Stimulated activated memory B cell treated with anti-CD40 and anti-IgM and Interleukin-4, amounts not matched to agents 10 μg/mL and 1 μg/mL and 100 μg/mL, for 72 hours (primary cell): ENCODE measurements at places on chromosomes 7 and 10.

DNA sequence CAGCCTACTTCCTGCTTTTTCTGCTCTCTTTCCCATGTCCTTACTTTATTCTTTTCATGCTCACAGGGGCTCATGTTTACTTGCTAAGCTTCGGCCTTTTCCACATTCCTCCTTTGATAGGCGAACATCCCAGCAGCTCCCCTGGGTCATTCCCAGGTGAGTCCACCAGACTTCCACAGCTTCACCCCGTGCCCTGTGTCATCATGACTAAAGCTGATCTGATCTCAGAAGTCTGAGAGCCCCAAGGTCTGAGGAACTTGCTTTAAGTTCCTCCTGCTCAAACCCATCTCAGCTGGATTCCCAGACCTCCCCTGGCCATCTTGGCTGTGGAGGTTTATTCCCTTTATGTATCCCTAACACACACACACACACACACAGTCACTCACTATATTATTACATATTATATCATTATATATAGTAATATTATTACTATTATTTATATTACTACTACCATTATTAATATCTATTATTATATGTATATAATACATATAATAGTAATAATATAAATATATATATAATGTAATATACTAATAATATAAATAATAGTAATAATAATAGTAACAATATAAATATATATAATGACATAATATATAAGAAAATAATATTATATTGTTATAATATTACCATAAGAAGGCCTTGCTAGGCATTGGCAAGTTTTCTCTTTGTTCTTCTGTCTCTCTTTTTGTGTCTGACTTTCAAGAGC is 295.9 kb downstream of the PTEN start:
- no peak for ATAC-seq

GRCh38 chr10:131814567-131815265 is 86.1 kb upstream of the PPP2R2D start:
- ATAC-seq: no peak

- ATAC-seq: no peak
Measured at GRCh38 chr10:76303682-76304316, 872.4 kb downstream of the LRMDA start.

- no peak for ATAC-seq
Measured at GRCh38 chr10:2925631-2926030, 141.7 kb upstream of the PFKP start.

GRCh38 chr10:31816318-31816717 is 112.3 kb downstream of the ARHGAP12 start:
- no peak for ATAC-seq

- ATAC-seq: no peak
Measured at GRCh38 chr7:4730276-4730675, 45.1 kb upstream of the AP5Z1 start.

GRCh38 chr7:8773518-8773917 is 340.1 kb downstream of the NXPH1 start:
- no peak for ATAC-seq

GRCh38 chr7:155581954-155582353 is 35.6 kb upstream of the CNPY1 start:
- no peak for ATAC-seq

DNA sequence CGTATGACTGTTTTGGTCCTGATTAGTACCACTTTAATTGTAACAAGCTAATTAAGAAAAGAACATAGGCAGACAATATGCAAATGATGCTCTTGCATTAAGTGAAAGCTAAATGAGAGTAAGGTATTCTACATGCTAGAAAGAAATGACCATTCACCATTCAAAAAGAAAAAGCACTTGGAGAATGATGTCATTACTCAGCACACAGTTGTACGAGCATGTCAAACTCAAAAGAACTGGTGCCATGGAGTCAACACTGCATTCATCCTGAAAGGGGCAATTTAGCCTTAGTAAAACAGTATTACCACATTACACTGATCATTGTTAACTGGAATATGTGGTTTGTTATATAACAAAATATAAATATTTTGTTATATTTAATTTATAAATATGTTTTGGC is 136.2 kb upstream of the CTTNBP2 start:
- ATAC-seq: no peak

- no peak for ATAC-seq
Measured at GRCh38 chr10:131781076-131781475, 119.7 kb upstream of the PPP2R2D start.

DNA sequence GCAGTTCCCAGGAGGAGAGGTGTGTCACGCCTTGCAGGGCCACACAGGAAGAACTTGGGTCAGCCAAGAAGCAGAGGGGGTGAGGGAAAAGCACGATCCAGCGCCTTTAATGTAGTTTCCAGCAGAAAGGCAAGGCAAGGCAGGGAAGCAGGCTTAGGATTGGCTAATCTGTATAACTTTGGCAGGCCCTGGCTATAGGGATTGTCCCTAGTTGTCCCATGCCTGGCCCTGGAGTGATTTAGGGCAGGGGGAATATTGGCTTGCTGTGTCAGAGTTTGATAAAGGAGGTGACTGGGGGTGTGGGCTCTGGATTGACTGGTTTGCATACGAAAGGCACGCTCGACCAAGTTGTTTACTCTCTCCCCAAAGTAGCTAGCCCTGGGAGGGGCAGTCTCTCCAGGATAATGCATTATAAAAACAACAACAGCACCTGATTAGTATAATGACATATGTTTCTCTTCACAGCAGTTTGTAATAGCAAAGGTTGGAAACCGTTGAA is 44.5 kb downstream of the RBM28 start:
- ATAC-seq: no peak

DNA sequence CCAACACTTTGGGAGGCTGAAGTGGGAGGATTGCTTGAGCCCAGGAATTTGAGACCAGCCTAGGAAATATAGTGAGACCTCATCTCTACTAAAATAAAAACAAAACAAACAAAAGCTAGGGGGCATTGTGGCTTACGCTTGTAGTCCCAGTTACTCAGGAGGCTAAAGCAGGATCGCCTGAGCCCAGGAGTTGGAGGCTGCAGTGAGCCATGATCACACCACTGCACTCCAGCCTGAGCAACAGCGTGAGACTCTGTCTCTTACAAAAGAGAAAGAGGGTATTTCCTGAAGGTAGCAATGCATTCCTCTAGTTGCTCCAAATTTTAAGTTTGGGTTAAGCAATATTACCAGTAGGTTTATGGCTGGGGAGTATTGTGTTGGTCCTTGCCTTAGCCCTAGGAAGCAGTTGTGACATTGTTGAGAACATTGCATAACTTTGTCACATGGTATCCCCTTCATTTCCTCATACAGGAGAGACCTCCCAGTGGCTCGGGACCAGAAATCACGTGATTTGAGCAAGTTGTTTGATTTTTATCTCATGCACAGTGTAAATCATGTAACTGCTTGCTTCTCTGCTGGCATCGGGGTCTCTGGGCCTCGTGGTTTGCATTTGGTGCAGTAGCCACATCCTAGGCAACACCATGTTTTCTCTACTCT is 23.3 kb upstream of the SMARCD3 start:
- ATAC-seq: no peak

GRCh38 chr10:86193841-86194240 is 172.8 kb downstream of the GRID1 start:
- no peak for ATAC-seq

DNA sequence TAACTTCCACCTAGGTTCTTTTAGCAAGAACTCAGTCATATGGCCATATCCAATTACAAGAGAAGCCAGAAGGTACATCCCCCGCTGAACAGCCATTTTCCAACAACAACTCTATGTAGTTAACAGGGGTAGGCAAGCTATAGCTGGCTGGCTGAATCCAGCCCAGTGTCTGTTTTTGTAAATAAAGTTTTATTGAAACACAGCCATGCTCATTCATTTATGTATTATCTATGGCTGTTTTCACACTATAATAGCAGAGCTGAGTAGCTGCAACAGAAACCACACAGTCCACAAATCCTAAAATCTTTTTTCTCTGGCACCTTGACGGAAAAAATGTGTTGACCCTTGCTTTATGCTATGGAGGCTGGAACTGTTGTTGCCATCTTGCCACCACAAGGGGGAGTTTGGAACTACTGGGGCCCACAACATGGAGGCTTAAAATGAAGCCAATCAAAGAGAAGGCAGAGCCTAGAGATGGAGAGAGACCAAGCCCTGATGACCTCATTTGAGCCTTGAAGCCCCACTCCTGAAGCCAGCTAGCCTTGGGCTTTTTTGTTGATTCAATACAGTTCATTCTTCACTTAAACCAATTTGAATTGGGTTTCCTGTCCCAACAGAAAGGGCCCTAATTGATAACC is 33.3 kb upstream of the XPNPEP1 start:
- ATAC-seq: peak; percentile 81
